ENCODE measurements at places on chromosomes 13 and 19.
A peak's percentile ranks its signal among the peaks of the same experiment; 100 is the strongest.

DNA sequence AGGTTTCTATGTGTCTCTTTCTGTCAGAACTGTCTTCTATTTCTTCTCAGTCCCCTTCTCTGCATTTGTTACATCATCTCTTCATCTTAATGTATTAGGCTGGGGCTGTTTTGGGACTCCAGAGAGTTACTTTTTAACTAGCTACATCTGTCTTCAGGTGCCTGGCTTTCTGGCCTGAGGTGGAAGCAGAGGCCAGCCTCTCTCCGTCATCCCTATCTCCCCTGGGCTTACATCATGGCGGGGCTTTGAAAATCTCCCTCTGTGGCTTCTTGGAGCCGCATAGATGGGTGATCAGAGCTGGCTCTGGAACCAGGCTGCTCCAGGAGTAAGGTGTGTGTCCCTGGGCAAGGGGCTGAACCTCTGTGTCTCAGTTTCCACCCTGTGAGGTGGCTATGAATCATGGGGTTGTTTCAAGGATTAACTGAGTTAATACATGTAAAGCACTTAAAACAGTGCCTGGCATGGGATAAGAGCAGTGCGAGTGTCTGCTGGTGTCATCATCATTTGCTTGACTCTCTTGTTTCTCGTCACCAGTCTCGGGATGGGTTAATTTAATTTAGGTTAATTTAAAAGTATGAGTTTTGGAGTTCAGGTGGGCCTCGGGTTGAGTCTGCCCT is 2.0 kb downstream of the EPN1 start:
- no peak for DNase-seq

GRCh38 chr19:50285833-50286232 is 43.3 kb downstream of the KCNC3 start:
- DNase-seq = no peak

GRCh38 chr19:510606-511100 is 3.4 kb downstream of the TPGS1 start:
- DNase-seq = peak; percentile 77

GRCh38 chr19:3458229-3459088 is 21.9 kb downstream of the SMIM24 start:
- peak; percentile 59 for DNase-seq

DNA sequence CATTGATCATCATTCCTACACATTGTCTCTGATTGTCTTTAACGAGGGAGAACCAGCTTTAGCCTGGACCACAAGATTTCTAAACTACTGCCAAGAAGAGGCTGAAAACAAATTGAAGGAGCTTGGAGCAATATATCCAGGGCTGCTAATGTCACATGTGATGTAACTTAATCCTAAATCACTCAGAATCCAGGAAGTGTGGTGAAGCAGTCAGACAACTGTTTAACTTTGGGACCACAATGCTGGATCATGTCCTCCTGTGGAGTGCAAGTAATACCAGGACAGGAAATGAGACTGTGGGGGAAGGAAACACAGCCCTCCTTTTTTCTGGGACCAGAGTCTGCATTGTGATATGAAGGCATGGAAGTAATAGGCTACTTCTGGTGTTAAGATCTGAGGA is 430.2 kb downstream of the KCTD12 start:
- DNase-seq = peak; percentile 17

GRCh38 chr13:43383498-43384165 is 360.2 kb downstream of the DNAJC15 start:
- DNase-seq = no peak

- no peak for DNase-seq
These were observed 1407.1 kb downstream of the UQCRFS1 start for GRCh38 chr19:27805848-27806247.

GRCh38 chr13:76971215-76971614 is 20.7 kb upstream of the CLN5 start:
- DNase-seq = no peak

- no peak for DNase-seq
These were observed 22.4 kb downstream of the AMER2 start for GRCh38 chr13:25149711-25150110.

DNA sequence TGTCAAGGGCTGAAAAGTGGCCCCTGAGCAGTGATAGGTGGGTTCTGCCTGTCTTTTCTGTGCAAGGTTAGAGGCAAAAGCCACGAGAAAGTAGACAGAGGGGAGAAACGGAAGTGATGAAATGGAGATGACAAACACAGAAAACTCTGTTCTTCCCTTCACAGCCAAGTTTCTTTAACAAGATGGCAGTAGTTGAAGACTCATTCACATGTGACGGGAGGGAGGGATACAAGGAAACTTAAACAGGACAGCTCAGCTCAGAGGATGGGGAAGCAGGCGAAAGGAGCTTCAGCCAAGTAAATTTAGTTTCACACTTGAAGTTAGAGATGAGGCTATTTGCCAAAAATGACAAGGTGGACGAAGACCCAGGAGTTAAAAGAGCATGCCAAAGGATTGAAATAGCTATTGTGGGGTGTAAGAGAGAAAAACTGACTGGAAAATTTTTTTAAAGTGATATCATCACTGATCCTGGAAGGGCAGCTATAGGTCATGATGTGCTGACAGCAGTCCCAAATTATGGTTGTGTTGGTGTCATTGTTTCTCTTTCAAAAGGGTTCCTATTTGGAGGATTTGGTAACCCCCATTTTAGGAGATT is 347.9 kb downstream of the EFNB2 start:
- peak; percentile 31 for DNase-seq

- DNase-seq = no peak
These were observed 33.7 kb upstream of the C13orf46 start for GRCh38 chr13:114007566-114007965.

- peak; percentile 95 for DNase-seq
These were observed at the start of the genes NDUFA7 and RPS28 for GRCh38 chr19:8321067-8321985. TSS of gene NDUFA7 (minus strand) at chr19:8321375. CDS start at chr19:8321358, 17 bp downstream. TSS of gene RPS28 (plus strand) at chr19:8321496. CDS start at chr19:8321531, 35 bp downstream.

DNA sequence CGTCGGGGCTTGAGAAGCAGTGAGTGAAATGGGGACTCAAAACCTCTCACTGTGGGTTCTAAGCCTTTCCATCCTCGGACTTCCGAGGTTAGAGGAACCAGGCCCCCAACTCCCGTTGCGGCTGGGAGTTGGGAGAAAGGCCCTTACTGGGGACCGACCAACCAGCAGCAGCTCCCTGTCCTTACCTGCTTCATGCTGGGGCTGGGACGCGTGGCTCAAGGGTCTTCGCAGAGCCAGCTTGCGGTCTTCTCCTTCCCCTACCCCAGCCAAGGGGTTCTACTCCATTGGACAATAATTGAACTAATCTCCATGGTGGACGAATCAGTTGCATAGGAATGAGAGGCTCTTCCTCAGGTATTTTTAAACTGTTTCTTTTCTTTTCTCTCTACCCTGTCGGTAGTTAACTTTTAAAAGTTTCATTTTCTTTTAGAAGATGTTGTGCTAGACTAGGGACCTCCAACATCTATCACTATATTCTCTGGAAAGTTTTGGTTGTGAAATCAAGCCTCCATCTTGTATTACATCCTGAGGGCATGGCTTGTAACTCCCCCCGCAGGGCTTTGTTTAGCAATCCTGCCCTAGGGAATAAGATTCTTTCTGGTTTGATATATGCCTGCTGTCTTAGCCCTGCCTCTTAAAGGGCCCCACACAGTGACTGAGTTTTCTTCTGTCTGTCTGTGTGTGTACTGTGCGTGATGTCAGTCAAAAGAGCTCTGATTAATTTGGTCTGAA is 1027.1 kb upstream of the PCDH9 start:
- no peak for DNase-seq

- DNase-seq = no peak
These were observed 18.5 kb downstream of the MIER2 start for GRCh38 chr19:325937-326565.

DNA sequence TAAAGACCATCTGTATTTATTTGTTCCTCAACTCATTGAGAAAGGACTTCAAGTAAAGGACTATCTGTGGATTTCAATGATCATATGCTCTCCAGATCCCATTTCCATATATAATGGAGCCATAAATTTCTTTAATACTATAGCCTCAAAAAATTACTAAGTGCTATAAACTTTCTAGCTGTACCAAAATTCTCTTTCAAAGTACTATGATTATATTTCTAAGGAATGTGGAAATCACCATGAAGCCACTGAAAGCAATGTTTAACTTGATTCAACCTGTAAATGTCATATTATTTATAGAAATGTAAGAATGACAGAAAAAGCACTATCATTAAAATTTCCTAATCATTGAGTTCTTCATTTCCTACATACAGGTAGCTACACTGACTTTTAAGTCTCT is 20.7 kb downstream of the TBC1D4 start:
- DNase-seq = peak; percentile 25

DNA sequence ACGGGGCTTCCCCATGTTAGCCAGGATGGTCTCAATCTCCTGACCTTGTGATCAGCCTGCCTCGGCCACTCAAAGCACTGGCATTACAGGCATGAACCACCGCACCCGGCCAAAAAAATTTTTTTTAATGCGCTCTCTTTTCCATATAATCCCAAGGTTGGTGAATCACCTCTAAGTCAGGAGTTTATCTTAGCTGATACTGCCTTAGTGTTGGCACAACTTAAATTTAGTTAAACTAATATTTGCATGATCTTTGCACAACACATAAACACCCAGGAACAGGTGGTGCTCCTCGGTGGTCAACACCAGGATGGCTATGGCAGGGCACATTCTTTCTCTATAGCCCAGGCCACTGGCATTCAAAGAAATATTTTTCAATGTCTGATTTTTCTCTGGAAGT is 24.1 kb upstream of the PSG7 start:
- no peak for DNase-seq

- peak; percentile 13 for DNase-seq
These were observed 434.7 kb downstream of the DIAPH3 start for GRCh38 chr13:59728896-59729545.

DNA sequence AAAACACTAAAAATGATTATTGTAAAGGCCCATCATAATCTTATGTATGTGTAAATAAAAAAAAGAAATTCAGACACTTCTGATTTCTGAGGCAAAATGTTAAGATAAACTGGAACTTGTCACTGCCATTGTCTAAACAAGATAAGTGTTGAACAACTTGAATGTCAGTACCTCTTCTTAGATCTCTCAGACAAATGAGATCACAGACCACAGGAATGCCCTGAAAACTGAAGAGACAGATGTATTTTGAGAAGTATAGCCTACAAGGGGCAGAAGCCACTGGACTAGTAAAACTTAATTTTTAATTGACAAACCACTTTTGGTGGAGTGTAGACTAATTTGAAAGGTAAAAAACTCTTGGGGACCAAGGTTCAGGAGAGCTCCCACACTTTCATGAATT is 375.5 kb upstream of the SLITRK5 start:
- DNase-seq = no peak
